ENCODE measurements at places on chromosomes 12 and 14.

DNA sequence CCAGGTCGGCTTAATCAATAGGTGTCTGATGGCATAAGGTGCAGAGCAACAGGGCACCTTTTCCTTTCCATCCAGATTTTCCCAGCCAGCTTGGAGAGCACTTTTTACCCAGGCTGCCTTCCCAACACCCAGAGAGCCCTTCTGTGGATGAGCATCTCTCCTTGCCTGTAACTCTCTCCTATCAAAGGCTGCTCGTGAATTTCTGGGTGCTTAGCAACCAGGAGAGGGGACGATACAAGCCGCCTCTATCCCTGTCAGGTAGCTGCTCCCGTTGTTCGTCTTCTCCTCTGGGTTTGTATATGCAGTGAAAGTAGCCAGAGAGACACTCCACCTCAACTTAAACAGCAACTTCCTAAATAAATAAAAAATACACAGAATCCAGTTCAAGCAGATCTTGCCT is 124.2 kb downstream of the CACNA1C start:
- no peak for DNase-seq

DNA sequence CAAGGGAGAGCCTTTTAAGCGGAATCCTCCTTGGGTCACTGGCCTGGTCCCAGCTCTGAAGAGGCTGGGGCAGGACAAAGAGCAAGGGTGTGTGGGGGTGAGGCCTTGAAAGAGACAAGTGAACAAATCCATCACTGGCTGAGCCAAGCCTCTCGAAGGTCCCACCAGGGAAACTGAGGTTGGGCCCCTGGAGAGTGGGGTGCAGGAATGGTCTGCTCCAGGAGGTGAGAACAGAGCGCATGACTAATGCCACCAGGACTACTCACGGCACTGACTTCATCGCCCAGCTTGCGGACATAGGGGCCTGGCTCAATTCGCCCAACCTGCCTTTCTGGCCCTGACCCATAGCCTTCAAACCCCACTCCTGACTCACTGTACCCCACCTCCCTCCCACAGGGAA is 19.2 kb upstream of the DEGS2 start:
- no peak for DNase-seq

- DNase-seq = no peak
Measured at GRCh38 chr12:53644133-53644532, 18.0 kb upstream of the ATF7 start.

DNA sequence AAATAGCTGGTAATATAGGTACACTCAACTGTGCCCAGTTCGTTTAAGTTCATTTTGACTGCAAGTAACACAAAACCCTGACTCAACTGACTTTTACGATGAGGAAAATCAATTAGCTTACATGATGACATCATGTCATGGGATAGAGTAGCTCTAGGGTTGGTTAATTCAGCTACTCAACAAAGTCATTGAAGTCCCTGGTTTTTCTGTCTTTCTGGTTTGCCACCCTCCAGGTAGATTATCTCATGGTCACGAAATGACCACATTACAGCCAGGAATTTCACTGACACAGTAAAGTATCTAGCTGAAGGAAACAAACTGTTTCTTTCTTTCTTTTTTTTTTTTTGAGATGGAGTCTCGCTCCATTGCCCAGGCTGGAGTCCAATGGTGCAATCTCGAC is 68.5 kb upstream of the FUT8 start:
- DNase-seq = no peak

GRCh38 chr12:16962889-16963288 is 356.9 kb upstream of the LMO3 start:
- DNase-seq = no peak

- DNase-seq = no peak
Measured at GRCh38 chr14:40682131-40682913, 924.4 kb upstream of the LRFN5 start.

- no peak for DNase-seq
Measured at GRCh38 chr14:97584528-97584927, 787.3 kb downstream of the VRK1 start.

DNA sequence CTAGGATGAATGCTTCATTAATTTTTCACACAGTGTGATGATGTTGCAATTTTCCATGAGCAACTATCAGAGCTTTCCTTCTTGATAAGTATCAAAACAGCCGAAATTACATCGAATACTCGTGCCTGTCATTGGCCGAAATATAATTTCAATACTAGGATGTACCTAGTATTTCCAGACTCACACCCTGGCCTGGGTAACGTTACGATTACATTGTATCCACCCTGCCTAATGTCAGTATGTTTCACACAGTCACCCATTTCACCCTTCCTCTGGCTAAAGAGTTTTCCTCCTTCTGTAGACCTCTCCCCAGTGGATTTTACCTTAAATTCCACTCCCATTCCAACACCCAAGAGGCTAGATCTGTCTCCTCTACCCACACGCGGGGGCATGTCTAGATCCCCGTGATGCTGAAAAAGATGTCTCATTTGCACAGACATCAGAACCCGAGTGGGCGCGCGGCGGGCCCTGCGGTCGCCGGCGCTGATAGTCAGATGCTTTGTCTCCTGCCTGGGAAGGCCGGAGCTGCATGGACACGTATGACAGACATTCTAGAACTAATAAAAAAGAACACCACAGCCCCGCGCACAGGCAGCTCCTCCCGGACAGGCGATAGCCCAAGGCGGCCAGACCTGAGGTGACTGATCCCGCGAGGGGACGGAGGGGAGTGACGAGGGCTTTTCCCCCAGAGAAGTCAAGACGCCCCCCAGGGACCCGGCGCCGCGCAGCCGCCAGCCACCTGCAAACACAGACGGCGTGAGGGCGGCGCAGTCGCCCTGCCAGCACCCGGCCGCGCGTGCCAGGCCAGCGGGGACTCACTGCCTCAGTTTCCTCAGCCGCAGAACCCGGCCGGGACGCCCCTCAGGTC is 723 bp downstream of the KIF21A start:
- no peak for DNase-seq

DNA sequence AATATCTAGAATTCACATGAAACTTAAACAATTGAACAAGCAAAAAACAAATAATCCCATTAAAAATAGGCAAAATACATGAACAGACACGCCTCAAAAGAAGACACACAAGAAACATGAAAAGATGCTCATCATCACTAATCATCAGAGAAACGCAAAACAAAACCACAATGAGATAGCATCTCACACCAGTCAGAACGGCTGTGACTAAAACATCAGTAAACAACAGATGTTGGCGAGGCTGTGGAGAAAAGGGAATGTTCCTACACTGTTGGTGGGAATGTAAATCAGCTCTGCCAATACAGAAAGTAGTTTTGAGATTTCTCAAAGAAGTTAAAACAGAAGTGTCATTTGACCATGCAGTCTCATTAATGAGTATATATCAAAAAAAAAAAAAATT is 121.3 kb downstream of the PTPRO start:
- no peak for DNase-seq

- DNase-seq = no peak
Measured at GRCh38 chr14:74660863-74661262, 48.8 kb upstream of the LTBP2 start.

- DNase-seq = no peak
Measured at GRCh38 chr14:97248973-97249372, 451.8 kb downstream of the VRK1 start.

DNA sequence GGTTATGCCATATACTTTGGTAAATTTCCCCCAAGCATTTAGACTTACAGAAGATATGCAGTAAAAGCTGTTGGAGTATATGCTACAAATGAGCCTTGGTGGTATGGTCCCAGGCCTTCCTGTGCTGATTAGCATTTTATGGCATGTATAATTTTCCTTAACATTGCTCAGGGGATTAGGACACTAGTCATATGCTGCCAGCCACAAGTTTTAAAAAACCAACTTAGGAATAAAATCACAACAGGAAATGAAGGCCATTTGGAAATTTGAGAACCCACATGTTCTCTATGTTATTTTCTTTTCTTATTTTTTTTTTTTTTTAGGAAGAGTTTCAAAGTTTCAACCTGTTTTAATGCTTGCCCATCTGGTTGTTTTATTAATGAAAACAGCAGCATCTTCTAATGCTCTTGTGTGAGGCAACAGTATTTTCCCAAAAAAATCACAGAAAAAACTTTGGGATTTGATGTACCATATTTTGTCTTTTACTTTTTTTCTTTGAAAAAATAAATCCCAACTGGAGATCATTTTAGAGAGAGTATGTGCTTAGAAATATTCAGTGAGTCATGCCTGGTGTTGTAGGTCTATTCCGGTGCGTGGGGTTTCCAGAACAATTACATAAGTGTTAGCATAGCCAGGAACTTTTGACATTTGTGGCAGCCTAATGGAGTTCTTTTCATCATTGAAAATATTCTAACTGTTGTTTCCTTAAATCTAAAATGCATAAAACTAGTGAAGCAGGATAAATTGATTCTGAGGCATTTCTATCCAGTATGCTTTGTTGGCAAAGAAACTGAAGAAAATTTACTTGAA is 21.7 kb upstream of the DUSP6 start:
- DNase-seq = no peak

DNA sequence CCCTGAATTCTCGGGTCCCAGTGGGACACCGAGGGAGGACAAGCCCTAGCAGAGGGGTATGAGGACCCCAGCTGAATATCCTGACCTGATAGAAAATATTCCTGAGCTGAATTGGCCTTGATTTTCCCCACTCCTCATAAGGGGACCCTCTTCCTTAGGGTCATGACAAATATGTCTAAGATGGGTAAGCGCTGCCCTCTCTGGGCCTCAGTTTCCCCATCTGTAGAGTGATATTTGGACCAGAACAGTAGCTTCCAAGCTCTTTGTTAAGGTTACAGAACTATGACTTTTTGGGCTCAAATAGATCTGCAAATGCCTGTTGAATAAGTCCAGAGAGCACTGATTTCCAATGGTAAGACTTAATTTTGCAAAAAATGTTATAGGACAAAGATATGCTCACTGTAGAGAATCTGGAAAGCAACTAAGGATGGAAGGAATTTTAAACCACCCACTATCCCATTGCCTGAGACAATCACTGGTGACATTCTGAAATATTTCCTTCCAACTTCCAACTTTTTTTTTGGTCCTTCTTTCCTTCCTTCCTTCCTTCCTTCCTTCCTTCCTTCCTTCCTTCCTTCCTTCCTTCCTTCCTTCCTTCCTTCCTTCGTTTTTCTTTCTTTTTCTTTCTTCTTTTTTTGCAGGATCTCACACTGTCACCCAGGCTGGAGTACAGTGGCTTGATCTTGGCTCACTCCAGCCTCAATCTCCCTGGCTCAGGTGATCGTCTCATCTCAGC is 32.0 kb downstream of the MYL2 start:
- no peak for DNase-seq

DNA sequence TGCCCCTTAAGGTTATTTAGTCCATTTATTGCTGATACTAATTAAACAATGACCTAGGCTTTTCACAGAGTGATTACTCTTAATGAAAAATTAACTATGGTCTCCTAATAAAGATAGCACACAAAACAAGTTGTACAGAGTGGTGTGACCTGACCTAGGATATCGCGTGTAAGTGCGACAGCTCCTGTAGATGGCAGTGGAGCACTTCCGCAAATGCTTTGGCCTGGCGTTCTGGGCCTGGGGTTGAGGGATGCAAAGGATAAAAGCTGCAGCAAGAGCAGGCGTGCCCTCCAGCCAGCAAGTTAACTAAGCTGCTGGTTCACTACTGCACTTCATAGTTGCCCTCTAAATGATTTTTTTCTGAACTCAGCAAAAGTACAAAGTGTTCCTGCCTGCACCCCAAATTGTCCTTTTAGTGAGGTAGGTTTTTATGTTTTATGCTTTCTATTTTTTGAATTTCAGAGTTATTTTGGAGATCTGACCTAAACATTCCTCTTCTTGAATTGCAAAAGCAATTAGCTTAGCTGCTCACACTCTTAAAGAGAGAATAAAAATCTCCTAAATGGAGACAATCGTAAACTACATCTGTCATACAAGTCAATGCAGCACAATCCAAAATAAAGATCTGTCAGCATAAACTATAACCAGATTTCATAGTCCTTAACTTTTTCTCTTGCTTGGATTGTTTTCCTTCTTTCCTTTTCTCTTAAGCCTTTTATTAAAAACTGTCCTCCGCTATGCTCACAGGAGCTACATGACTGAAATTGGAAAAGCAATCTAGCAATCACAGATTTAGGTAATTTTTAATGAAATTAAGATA is 379.6 kb downstream of the LRIG3 start:
- no peak for DNase-seq

GRCh38 chr14:89040080-89040459 is 215.6 kb downstream of the TTC8 start:
- DNase-seq = no peak

DNA sequence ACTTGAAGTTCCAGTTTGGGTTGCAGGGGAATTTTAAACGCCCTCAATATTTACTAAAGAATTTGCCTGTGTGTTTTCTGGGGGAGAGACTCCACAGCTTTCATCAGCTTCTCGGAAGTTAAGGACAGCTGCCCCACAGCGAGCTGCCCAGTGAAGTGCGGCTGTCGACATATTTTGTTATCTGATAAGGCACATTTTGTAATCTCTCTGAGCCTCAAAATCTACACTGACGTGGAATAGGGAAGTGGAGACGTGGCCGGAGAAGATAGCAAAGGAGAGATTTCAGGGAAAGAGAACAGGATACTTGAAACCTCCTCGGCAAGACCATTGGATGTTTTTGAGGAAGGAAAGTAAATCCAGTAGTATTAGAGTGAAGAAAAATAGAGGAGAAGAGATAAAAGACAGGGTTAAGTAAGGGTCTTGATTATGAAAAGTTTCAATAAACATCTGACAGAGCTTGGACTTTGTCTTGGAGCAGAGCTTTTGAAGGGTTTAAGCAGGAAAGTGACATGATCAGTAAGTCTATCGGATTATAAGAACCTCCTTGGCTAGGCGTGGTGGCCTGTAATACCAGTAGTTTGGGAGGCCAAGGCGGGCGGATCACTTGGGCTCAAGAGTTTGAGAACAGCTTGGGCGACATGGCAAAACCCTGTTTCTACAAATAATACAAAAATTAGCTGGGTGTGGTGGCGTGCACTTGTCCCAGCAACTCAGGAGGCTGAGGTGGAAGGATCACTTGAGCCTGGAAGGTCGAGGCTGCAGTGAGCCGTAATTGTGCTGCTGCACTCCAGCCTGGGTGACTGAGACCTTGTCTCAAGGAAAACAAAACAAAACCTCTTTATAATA is 1.1 kb downstream of the POLR3B start:
- DNase-seq = no peak

DNA sequence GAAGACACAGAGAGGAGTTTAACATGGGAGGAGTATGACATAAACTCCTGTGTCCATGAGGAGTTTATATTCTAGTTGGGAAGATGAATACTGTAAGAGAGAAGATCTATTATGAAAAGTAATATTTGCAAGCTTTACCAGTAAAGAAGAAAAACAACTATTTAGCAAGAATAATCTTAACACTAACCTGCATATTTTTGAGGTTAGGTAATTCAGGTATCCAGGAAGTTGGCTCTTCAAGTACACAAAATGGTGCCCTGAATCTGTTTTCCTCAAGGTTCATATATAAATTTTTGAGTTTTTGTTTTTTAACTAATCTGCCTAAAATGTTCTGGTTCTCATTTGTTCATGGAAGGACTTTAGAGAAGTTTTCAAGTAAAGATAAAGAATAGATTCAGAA is 33.9 kb upstream of the KCNMB4 start:
- DNase-seq = no peak

- DNase-seq = no peak
Measured at GRCh38 chr14:89268514-89268913, 148.5 kb downstream of the FOXN3 start.

All from CD4-positive, alpha-beta T cell treated with Interleukin-6 at 100 ng/mL for 8 hours (primary cell).